Activated naive CD8-positive, alpha-beta T cell treated with anti-CD3 and anti-CD28 coated beads for 36 hours (primary cell): ENCODE measurements at places on chromosomes 4 and X. TPM values are rescaled to one million over a fixed set of nuclear protein-coding genes. Genes with fewer than 3 reads are reported as not detected.
A peak's percentile ranks its signal among the peaks of the same experiment; 100 is the strongest.

DNA sequence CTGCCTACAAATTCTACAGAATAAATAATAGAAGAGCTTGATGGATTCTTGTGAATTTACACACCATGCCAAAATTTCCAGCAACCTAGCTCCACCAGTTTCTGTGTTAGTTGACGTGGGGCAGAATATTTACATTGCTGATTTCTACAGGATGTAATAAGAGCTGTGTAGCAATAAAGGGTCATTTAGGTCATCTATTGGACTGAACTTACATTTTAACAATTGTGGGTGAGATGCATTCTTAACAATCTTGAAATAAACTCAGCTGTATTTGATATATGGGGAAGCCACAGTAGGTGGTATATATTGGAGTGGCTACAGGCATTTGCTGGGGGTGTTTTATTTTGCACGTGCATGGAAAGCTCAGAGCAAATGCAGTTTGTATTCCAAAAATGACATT, 655.3 kb downstream of the IQCM start:
- no peaks in the 10 kb centered on the region for H3K4me1 ChIP-seq
- H3K36me3 ChIP-seq: no peaks in the 10 kb centered on the region
- H3K27me3 ChIP-seq: peaks cover 4% of the 10 kb centered on the region
- DNase-seq: no peak
- H3K4me3 ChIP-seq: no peak overlapping the region

DNA sequence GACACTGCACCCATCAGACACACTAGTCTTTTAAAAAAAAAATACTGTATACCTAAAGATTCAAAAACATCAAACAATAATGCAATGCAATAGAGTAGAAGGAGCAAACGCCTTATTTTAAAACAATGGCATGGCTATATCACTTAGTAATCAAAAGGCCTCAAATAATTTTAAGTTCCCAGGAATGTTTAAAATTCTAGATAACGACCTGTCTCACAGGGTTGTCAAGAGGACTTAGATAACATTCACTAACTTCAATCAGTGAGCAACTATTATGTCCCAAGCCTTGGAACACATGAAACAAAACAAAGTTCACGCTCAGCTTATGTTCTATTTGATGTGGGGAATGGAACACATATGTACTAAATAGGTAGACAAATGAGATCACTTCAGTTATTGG, 106.5 kb downstream of the FRYL start:
- H3K27ac ChIP-seq: no peak overlapping the region
- H3K27me3 ChIP-seq: no peaks in the 10 kb centered on the region
- DNase-seq: no peak

GRCh38 chr4:40423735-40424134, 88.6 kb downstream of the CHRNA9 start:
- DNase-seq: no peak
- no peak overlapping the region for H3K27ac ChIP-seq
- no peak overlapping the region for H3K4me3 ChIP-seq
- H3K27me3 ChIP-seq: no peaks in the 10 kb centered on the region
- peaks cover 4% of the 10 kb centered on the region for H3K36me3 ChIP-seq
- H3K4me1 ChIP-seq: peaks cover 9% of the 10 kb centered on the region

DNA sequence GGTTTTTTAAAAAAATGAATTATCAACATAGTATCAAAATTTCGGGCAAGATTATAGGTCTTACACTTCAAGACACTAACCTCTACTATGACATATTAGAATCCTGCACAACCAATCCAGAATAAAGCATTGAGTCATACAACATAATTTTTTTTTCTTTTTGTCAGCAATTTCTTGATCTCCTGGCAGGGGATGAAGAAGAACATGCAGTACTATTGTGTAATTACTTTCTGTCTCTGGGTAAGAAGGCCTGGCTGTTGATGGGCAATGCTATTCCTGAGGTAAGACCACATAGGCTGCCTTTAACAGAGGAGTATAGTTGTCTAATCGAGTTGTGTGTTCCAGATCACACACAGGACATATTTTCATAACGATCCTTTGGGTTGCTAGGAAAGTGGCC, 67.5 kb downstream of the FBXL5 start:
- peaks cover 7% of the 10 kb centered on the region for H3K36me3 ChIP-seq
- no peak overlapping the region for H3K4me3 ChIP-seq
- no peak overlapping the region for H3K27ac ChIP-seq
- no peaks in the 10 kb centered on the region for H3K27me3 ChIP-seq
- DNase-seq: no peak

DNA sequence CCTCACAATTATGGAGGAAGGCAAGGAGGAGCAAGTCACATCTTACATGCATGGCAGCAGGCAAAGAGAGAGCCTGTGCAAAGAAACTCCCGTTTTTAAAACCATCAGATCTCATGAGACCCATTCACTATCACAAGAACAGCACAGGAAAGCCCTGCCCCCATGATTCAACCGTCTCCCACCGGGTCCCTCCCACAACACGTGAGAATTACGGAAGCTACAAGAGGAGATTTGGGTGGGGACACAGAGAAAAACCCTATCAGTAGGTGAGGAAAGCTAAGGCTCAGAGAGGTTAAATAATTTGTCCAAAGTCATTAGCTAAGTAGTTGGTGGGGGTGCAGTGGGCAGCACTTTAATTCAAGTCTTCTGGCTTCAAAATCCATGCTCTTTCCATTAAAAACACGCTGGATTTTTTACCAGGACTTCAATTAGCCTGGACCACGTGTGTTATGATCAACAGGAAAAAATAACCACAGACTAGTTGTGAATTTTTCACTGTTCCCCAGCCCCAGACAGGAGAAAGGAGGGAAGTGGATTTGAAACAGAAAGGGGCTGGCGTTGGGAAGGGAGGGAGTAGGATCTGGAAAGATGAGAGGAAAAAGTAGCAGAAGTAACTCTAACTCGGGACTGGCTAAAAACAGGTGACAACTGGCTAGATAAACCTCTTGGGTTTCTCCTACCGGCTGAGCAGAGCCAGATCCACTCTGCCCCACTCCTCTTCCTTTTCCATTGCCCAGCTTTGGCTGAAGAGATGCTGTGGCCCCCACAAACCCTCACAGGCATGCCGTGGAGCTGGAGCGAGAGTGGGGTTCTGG, 986 bp downstream of the MTMR8 start:
- H3K4me3 ChIP-seq: peak overlapping the region; percentile 83
- no peaks in the 10 kb centered on the region for H3K27me3 ChIP-seq
- peak overlapping the region; percentile 73 for H3K27ac ChIP-seq

- no peak overlapping the region for H3K4me3 ChIP-seq
- H3K27ac ChIP-seq: no peak overlapping the region
- H3K27me3 ChIP-seq: no peaks in the 10 kb centered on the region
- DNase-seq: no peak
Measured at GRCh38 chr4:140213749-140214148, 59.8 kb upstream of the MAML3 start.

DNA sequence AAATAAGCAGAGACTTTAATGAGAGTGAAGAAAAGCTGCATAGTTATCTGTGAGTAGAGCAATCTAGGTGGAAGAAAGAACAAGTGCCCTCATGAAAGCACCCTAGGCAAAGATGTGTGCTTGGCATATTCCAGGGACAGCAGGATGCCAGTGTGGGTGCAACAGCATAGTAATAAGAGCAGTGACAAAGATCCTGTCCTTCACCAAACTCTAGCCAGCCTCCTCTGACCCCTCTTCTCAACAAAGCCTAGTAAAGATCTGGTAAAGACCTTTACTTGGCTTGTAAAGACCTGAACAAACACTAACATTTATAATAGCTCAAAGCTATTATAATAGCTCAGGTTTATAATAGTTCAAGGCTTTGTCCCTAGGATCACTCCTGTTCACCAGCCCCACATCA, 735.4 kb downstream of the PCDH7 start:
- no peaks in the 10 kb centered on the region for H3K4me1 ChIP-seq
- H3K27me3 ChIP-seq: no peaks in the 10 kb centered on the region
- DNase-seq: no peak

DNA sequence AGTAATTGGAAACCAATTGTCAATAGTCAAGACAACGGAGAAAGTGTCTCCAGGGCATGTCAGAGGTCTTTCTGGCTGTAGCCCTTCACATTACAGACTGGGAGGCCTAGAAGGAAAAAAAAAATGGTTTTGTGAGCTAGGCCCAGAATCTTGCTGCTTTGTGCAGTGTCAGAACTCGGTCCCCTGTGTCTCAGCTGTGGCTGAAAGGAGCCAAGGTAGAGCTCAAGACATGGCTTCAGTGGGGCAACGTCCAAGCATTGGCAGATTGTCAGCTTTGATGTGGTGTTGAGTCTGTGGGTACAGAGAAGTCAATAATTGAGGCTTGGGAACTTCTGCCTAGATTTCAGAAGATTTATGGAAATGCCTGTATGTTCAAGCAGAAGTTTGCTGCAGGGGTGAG, 103.0 kb downstream of the UGT2B28 start:
- H3K27me3 ChIP-seq: no peaks in the 10 kb centered on the region
- H3K4me1 ChIP-seq: no peaks in the 10 kb centered on the region
- no peaks in the 10 kb centered on the region for H3K36me3 ChIP-seq
- H3K27ac ChIP-seq: no peak overlapping the region

- H3K27me3 ChIP-seq: peaks cover 10% of the 10 kb centered on the region
- no peaks in the 10 kb centered on the region for H3K4me1 ChIP-seq
- no peak for DNase-seq
- H3K4me3 ChIP-seq: no peak overlapping the region
- no peak overlapping the region for H3K27ac ChIP-seq
Measured at GRCh38 chr4:169200361-169201030, 70.3 kb downstream of the SH3RF1 start.

DNA sequence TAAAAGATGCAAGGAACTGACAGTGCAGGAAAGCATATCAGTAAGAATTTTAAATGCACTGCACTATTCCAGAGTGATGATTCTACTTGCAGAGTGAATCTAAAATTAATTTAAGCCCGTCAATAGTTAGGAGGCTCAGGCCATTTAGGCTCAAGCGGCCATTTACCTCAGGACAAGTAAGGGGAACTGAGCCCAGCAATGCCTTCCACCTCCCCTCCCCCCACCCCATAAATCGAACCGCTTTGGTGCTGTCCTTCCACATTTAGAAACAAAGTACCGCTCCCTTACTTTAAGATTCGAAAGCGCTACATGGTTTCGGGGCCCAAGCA, 665 bp downstream of the RBM41 start:
- H3K27ac ChIP-seq: no peak overlapping the region
- no peaks in the 10 kb centered on the region for H3K27me3 ChIP-seq
- peak overlapping the region; percentile 97 for H3K4me3 ChIP-seq
- DNase-seq: no peak

DNA sequence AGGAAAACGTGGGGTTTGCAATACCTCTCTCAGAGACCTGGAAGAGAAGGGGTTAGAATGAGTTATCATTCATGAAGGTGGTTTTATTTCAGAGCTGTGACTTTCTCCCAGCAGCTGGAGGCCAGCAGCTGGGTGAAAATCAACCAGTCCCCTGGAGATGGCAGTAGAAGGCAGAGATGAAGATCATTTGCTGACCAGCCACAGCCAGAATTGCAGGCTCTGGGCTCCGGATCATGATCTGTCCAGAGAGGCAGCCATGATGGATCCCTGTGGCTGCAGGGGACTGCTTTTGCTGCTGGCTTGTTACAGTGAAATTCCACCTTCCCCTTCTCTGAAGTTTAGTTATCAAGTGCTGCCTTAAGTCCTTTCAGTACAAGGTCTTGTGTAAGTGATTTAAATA, 46.9 kb upstream of the TAB3 start:
- H3K36me3 ChIP-seq: no peaks in the 10 kb centered on the region
- H3K4me1 ChIP-seq: peaks cover 2% of the 10 kb centered on the region
- no peak overlapping the region for H3K27ac ChIP-seq

- no peaks in the 10 kb centered on the region for H3K36me3 ChIP-seq
- DNase-seq: no peak
- peaks cover 57% of the 10 kb centered on the region for H3K27me3 ChIP-seq
Measured at GRCh38 chr4:152938237-152938947, 2.3 kb downstream of the FHDC1 start.

GRCh38 chr4:95537191-95537590, 11.6 kb downstream of the UNC5C start:
- H3K27me3 ChIP-seq: peaks cover 11% of the 10 kb centered on the region
- no peak overlapping the region for H3K27ac ChIP-seq
- no peaks in the 10 kb centered on the region for H3K36me3 ChIP-seq

DNA sequence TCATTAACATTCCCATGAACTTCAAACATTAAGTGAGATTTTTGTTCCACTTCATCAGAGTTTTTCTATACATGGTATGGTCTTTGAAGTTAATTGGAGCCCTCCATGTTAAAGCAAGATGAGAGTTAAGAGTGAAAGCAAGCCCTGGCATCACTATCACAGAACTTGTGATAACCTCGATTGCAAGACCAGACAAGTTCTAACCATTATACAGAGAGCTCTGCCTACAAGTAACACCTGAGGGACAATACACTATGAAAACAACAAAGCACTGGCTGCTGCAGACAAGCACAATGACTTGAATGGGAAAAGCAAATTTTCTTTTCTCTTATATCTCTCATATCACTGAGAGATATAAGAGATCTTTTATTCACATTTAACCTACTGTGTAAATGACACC, 126.6 kb upstream of the GYPA start:
- no peak overlapping the region for H3K27ac ChIP-seq
- DNase-seq: no peak
- no peak overlapping the region for H3K4me3 ChIP-seq
- no peaks in the 10 kb centered on the region for H3K27me3 ChIP-seq
- H3K36me3 ChIP-seq: peaks cover 2% of the 10 kb centered on the region

GRCh38 chrX:111874241-111874640, 1.7 kb upstream of the TRPC5OS start:
- H3K36me3 ChIP-seq: no peaks in the 10 kb centered on the region
- DNase-seq: no peak
- no peak overlapping the region for H3K27ac ChIP-seq

- peaks cover 9% of the 10 kb centered on the region for H3K36me3 ChIP-seq
- no peak for DNase-seq
- H3K4me3 ChIP-seq: peak overlapping the region; percentile 7
- H3K27ac ChIP-seq: peak overlapping the region; percentile 89
- H3K27me3 ChIP-seq: no peaks in the 10 kb centered on the region
Measured at GRCh38 chr4:122539861-122540465, 80.9 kb downstream of the IL21 start.

GRCh38 chrX:41353985-41354384, 20.0 kb downstream of the DDX3X start:
- no peak overlapping the region for H3K27ac ChIP-seq
- H3K27me3 ChIP-seq: no peaks in the 10 kb centered on the region
- DNase-seq: no peak

DNA sequence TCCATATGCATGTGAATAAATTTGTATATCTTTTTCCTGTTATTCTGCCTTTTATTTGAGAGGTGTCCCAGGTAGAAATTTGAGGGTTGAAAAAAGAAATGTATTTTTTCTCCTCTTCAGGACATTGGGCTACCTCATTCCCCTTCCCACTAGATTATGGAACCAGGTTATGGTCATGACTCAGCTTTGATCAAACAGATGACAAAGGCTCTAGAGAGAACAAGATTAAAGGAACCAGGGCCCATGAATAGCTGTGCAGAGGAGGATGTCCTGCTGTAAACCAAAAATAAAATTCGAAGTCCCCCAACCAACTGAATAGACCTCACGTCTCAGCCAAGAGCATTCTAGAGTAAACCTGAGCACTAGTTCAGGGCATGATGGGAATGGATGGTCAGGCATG, 313.2 kb downstream of the RAPGEF2 start:
- H3K36me3 ChIP-seq: no peaks in the 10 kb centered on the region
- no peak overlapping the region for H3K4me3 ChIP-seq
- no peak for DNase-seq
- H3K27ac ChIP-seq: no peak overlapping the region
- no peaks in the 10 kb centered on the region for H3K4me1 ChIP-seq
- peaks cover 16% of the 10 kb centered on the region for H3K27me3 ChIP-seq

Gene WDR17
- 1.9 TPM for total RNA-seq

Gene ARMCX2
- 15.6 TPM for total RNA-seq

Gene VEGFC
- total RNA-seq: not detected

Gene ACSL4
- 63.2 TPM for total RNA-seq

Gene RPGR
- 10.0 TPM for total RNA-seq

Gene SPATA4
- total RNA-seq: not detected

Gene SMIM31
- not detected for total RNA-seq

Gene CLNK
- total RNA-seq: 0.35 TPM
